ENCODE measurements at places on chromosomes 2 and 18. TPM values are rescaled to one million over a fixed set of nuclear protein-coding genes. Genes with fewer than 3 reads are reported as not detected.

- DNase-seq: no peak
Measured at GRCh38 chr2:148391324-148391723, 253.2 kb upstream of the EPC2 start.

- DNase-seq: no peak
Measured at GRCh38 chr2:198375083-198375410, 570.7 kb downstream of the PLCL1 start.

- no peak for DNase-seq
Measured at GRCh38 chr2:122535960-122536505, 780.6 kb downstream of the TSN start.

GRCh38 chr2:42768706-42769256 lies 4.8 kb upstream of the OXER1 start:
- no peak for DNase-seq

DNA sequence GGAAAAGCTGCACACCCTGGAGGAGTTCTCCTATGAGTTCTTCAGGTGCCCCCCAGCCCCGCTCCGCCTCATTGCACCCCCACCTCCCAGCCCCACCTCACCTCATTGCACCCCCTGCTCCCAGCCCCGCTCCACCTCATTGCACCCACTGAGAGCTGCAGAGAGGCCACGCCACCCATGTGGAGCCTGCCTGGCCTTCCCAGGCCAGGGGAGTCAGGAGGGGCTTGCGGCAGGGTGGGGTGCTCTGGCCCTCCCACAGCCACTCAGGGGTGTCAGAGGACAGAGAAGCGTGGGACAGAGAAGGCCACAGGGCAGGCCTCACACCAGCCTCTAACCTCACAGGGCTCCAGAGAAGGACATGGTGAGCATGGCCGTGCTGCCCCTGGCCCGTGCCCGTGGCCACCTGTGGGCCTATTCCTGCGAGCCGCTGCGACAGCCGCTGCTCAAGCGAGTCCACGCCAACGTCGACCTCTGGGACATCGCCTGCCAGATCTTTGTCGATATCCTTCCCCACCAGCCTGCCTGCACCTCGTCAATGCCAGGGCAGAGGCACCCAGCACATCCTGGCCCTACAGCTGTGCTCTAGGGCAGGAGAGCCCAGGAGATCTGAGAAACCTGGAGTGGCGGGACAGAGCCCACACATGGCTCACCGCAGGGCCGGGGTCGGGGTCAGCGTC lies 15.0 kb upstream of the GPR17 start:
- no peak for DNase-seq

Gene POMC
- 0.29 TPM for total RNA-seq

Gene NT5C1B
- not detected for total RNA-seq
